ENCODE measurements at places on chromosomes 3 and 15.

- DNase-seq: no peak
Observed at GRCh38 chr3:110495201-110495927, 576.3 kb upstream of the NECTIN3 start.

- no peak for DNase-seq
Observed at GRCh38 chr3:37397396-37397795, 223.0 kb upstream of the LRRFIP2 start.

GRCh38 chr3:9201266-9201665, 48.2 kb downstream of the SRGAP3 start:
- DNase-seq: no peak

DNA sequence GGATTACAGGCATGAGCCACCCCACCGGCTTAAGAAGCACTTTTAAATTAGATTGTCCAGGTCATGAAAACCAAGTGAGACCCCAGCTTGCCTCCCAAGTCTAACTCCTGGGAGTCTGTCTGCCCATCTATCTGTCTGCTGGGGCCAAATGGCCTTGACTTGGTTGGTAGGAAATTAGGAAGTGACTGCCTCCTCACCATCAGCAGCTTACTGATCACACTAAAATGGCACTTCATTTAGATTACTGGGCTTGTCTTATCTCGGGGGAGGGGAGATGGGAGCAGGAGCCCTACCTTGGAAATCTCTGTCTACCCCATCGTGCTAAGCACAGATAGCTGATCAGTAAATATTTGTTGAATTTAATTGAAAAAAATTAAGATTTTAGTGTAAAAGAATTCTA, 5.6 kb upstream of the LRRC2 start:
- DNase-seq: no peak
